Bronchus fibroblast of lung (primary cell): ENCODE measurements at places on chromosomes 3 and 15. TPM values are rescaled to one million over a fixed set of nuclear protein-coding genes. Genes with fewer than 3 reads are reported as not detected.

Gene IL12A
- total RNA-seq: 2.4 and 4.5 TPM in 2 replicates

Gene SLC28A2
- not detected in 2 replicates for total RNA-seq

Gene CHP1
- 160 and 167 TPM in 2 replicates for total RNA-seq

Gene CFAP100
- not detected in 2 replicates for total RNA-seq

Gene SLC24A5
- not detected in 2 replicates for total RNA-seq

Gene SH2D7
- not detected in 2 replicates for total RNA-seq

Gene PLA1A
- total RNA-seq: not detected in 2 replicates

Gene CX3CR1
- total RNA-seq: 0.15 TPM in 1 of 2 replicates, not detected in the other

Gene TIGIT
- total RNA-seq: not detected in 2 replicates

Gene FBLN2
- 15.5 and 15.9 TPM in 2 replicates for total RNA-seq

Gene CMTM8
- 1.0 and 1.5 TPM in 2 replicates for total RNA-seq

Gene HHLA2
- total RNA-seq: not detected in 2 replicates

Gene CDHR4
- not detected in 2 replicates for total RNA-seq
